Activated T-cell treated with anti-CD3 and anti-CD28 coated beads for 24 hours (primary cell): ENCODE measurements at places on chromosomes 16 and 17.

- no peak for DNase-seq
These were observed 17.0 kb downstream of the MPO start for GRCh38 chr17:58263773-58264172.

DNA sequence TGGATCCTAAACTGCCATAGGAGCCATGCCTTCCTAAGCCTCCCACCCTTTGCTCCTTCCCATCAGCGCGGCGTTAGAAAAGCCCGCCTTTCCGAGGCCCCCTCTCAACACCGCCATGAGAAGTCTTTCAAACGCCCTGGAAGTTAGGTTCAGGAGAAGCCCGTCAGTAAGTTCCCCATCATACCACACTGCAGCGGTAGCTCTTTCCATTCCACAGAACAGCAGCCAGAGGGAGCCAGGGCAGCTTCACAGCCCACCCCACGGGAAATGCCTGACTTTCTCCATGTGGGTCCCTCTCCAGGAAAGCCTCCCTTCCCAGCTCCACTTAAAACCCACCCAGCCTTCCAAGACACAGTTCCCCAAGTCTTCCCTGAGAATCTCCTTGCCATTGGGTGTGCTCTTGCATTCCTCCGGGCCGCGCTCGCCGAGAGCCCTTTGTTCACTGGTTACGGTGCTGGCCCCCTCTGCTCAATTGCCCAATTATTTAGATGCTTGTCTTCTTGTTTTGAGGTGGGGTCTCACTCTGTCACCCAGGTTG, 28.7 kb downstream of the KIAA0513 start:
- DNase-seq, result no peak

- DNase-seq, result peak; percentile 57
These were observed 30.6 kb downstream of the CDRT15 start for GRCh38 chr17:14205992-14206461.

- DNase-seq, result no peak
These were observed 7.5 kb upstream of the NFATC2IP start for GRCh38 chr16:28943281-28943680.

DNA sequence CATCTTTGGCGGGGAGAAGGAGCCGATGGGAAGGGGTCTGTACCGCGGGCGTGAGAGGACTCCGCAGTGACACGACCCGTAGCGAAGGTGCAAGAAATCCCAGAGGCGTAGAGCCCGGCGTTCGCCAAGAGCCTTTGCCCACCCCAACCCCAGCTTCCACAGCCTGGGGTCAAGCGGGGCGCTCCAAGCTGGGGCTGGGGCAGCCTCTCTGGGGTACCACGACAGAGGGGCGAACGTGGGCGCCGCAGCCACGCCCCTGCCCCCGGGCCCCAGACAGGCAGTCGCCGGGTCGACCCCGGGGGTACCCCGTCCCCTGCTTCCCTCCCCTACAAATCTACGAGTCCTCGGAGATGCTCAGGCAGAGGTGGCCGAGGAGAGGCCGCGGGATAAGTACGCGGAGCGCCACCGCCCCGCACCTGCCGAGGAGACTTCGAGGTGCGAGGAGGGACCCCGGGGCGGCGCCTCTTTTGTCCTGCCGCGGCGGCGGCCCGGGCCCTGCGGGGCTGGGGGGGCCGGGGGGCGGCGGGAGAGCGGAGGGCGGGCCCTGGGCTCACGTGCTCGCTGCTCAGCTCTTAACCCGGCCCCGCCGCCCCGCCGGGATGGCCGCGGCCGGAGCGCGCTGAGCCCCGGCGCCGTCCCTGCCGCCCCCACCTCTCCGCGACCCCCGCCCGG, at the start of gene ADAM11:
Gene ADAM11, plus strand, starts transcription at position 575 of the 672 bp plus-strand sequence. CDS start 212 bp downstream, outside the sequence.
- DNase-seq, result no peak

DNA sequence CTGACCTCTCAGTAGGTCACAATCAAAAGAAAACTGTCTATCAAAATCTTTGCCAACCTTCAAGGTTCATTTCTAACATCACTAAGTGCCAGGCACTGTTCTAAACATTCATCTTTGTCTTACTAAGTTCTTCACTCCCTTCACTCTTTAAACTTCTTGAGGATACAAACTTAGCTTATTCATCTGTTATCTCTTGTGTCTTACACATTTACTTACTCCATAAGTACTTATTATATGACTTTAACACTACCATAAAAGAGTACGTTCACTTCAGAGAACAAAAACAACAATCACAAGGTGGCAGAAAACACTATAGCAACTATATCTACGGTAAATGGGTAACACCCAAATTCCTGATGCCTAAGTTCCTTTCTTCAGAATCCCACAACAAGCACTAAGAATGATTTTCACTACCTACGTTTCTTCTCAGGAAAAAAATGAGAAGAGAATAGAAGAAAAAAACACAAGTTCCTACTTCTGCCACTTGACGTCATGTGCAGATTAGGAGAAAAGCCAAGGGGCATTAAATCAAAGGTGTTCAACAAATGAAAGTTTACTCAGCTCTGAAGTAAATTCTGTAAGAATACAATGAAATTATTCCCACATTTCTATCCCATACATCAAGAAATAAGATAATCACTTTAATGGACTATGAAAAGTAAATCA, 29.2 kb downstream of the KANSL1 start:
- DNase-seq, result no peak

DNA sequence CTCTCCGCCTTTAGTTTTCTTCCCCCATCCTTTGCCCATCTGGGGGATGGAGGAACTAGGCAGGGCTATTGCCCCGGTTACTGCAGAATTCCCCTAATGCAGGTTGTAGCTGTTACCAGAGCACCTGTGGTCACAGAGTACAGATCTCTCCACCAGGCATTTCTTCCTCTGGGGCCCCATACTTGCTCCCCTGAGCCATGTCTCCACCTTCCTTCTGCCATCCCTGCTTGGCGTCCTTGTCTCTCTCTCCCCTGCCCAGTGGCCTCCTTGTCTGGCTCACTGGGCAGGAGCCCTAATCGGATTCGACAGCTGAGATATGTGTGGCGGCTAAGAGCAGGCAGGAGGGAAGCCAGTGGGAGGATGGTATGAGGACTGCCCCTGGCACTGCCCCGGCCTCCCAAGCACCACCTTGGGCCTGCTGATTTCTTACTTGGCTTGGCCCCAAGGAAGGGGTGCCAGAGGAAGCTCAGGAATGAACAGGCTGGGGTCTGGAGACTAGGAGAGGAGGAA, 2.0 kb downstream of the RARA start:
- DNase-seq, result no peak

- no peak for DNase-seq
These were observed 34.5 kb downstream of the SIAH1 start for GRCh38 chr16:48350736-48351135.

GRCh38 chr17:44749980-44750318, 8.8 kb upstream of the ADAM11 start:
- no peak for DNase-seq

DNA sequence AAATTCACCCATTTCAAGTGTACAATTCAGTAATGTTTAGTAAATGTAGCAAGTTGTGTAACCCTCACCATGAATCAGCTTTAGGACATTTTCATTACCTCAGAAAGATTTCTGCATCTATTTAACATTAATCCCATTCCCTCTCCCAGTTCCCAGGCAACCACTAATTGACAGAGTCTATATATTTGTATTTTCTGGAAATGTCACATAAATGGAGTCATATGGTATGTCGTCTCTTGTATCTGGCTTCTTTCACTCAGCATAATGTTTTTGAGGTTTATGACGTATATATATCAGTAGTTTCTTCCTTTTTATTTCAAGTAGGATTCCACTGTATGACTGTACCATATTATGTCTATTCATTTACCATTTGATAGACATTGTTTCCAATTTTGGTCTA, 199.8 kb downstream of the CYB561 start:
- DNase-seq, result no peak

DNA sequence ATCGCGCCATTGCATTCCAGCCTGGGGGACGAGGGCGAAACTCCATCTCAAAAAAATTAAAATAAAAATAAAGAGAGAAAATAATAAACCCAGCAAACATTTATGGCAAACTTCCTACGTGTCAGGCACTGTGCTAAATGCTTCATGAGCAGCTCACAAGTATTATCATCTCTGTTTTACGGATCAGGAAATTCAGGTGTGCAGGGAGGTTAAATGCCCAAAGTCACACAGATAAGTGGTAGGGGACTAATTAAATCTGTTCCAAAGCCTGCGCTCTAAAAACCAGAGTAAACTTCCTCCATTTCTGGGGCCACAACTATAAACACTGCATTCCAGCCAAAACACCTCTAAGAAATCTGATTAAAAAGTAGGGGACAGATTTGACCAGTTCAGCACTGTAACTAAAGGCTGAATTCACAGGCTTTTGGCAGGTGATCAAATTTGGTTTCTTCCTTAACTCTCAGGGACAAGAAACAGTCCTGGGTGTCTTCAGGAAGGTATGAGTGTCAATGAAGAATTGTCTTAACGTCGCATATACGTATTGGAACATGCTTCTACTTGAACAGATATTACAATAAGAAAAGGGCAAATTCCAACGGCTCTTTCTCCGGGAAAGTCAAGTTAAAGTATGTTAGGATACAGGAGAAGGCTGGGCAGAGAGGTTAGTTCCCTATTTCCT, 996 bp downstream of the STRADA start:
- DNase-seq, result no peak

DNA sequence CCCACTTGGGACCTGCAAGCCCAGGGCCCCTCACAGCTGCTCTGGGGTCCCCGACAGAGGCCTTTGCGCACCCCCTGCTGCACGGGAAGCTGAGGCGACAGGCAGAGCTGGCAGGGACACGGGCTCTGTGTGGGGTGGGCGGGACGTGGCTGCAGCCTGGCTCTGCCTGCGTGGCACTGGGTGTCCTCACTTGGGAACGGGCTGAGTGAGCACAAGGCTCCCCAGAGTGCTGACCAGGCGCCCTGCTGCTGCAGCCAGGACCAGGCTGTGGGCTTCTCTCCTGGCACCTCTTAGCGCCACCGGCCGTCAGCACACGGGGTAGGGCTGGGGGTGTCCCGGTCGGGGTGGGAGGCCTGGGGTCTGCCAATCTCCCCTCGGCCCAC, 6.6 kb downstream of the C1QTNF8 start:
- no peak for DNase-seq

DNA sequence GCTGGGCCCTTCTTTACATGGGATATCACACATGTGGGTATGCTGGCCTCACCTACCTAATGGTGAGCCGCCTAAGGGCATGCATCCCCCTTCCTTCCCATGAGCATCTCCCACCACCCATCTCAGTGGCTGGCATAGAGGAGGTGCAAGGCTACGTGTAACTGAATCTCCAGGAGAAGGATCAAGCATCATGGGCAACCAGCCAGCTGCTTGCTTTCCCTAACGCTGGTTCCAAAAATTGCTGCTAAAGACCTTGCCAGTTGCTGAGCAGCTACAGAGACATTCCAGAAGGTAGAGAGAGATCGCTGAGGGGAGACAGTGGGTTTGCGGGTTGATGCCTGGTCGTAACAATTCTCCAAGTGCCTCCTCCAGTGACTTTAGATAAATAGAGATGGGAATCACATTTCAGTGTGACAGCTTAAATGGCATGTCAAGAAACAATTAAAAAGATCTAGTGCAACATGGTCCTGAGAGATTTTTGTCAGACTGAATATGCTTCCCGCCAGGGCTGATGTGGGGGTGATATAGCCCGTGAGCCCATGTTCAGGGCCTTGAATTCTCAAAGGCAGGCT, 378.4 kb upstream of the CDH5 start:
- DNase-seq, result no peak

GRCh38 chr17:81254955-81255717, 16.0 kb downstream of the NDUFAF8 start:
- no peak for DNase-seq

- no peak for DNase-seq
These were observed 13.5 kb downstream of the G6PC1 start for GRCh38 chr17:42913981-42914617.

- no peak for DNase-seq
These were observed 521 bp downstream of the ATMIN start for GRCh38 chr16:81035975-81036750.

DNA sequence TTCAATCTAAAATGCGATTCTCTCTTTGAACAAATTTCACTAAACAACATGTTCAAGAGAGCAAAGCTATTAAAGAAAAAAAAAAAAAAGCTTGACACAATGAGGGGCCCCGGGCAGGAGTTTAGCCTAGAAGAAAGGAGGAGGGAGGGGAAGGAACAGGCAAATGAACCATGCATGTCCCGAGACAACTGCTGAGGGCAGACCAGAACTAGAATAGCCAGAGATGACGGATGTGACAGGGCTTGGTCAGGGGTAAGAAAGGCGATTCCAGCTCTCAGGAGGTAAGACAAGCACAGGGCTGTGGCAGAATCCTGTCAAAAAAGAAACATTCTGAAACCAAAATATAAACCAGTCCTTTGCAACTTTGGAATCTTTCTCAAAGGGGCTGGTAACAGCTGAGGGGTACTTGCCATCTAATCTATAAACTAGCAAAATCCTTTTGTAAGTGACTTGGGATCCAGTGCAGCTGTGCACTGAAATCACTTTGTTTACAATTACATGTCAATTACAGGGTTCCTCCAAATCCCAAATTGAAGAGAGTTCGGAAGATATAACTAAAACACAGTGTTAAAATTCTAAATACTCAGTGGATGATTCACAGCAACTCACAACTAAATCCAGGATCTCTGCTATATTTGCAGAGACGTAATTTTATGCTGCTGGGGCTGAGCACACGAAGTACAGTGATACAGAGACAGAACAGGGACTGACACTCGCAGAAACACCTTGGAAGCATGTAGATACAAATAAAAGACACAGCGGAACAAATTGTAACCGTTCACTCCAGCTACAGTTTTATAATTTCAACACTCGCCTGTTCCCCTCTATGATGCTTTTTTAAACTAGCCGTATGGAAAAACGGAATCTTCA, 567.4 kb upstream of the ZFHX3 start:
- no peak for DNase-seq

DNA sequence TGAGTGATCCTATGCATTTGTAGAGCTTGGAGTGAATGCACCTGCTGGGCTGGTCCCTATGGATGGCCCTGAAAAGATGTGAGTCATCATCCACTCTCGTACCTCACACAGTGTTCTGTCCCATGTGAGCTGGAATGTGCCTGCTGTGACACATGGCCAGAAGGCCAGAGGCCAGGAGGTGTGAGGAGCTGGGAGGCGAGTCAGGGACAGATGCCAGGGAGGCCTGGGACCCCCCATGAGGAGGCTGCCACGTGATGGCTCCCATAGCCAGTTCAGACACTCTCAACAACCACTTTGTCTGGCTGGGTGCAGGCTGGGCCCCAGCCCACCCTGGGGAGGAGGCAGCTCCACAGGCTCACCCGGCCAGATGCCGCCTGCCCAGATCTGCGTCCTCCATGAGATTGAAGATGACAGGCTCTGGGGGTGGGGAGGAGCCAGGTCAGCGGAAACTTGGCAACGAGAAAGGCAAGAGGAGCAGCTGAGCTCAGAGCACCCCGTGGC, 168.8 kb downstream of the C16orf78 start:
- DNase-seq, result no peak

- no peak for DNase-seq
These were observed 11.6 kb downstream of the NATD1 start for GRCh38 chr17:21241564-21241963.

- DNase-seq, result peak; percentile 54
These were observed 17.3 kb upstream of the EEF2K start for GRCh38 chr16:22188595-22189442.
